T-helper 1 cell (primary cell): ENCODE measurements at places on chromosomes 11 and 22.

DNA sequence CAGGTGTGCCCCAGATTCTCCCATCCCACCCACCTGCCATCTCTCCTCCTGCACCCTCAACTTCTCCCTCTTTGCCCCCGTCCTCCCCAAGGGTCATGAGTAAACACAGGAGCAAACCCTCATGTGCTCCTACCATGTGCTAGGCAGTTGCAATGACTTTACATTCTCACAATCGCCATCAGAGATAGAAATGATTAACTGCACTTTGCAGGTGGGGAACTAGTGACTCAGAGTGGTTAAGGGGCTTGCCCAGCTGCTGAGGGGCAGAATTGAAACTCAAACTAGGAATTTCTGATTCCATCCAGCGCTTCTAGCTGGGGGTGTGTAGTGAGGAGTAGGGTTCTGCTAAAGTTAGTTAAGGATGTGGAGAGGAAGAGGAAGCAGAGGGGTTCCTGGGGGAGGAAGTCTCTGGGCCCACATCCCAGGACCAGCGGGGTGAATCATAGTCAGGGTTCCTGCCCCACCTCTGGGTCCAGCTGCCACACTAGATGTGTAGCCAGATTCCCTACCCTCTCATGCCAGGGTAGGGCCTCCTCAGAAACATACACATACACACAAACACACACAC is 16.0 kb upstream of the PRG2 start:
- DNase-seq = no peak

GRCh38 chr22:27192135-27192829 is 534.9 kb downstream of the MIAT start:
- DNase-seq = no peak

GRCh38 chr11:73249853-73250783 is 22.0 kb upstream of the P2RY6 start:
- peak; percentile 33 for DNase-seq

DNA sequence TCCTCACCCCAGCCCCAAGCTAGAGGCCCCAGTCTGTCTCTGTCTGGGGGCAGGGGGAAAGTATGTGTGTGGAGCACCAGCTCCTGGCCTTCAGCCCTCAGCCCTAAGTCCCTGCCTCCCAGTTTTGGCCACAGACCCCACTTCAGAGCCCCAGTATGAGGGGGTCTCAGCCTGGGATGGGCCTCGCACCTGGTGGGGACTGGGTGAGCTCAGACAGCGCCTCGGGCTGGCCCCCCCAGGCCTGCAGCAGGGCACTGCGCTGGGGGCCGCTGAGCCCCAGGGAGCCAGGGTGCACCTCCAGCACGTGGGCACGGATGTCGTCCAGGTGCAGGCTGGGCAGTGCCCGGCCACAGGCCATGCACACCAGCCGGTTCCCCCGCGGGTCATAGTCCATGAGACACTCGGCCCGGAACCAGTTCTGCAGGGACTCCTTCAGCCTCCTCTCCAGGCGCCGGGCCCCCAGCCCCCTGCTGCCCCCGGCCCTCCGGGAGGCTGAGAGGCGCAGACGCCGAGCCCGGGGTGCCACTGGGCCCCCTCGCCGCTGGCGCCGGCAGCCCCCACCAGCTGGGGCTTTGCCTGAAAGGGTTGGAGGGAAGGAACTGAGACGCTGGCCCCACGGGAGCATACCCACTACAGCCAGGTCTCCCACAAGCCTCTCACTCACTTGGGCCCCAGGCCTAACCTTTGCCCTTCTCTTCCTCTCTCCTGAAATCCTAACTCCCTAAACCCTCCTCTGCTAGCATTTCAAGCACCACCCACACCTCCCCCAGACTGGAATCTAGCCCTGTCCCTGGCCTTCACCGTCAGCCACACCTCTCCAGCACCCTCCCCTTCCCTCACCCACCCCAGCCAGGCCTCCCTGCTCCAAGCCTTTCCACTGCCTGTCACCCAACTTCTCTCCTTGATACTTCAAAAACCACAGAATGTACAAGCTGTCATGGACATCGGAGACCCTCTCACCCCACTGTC is 3.6 kb downstream of the ZFTA start:
- no peak for DNase-seq

GRCh38 chr11:86228269-86229038 is 16.1 kb upstream of the EED start:
- no peak for DNase-seq

GRCh38 chr22:23901600-23901999 is 7.4 kb downstream of the MIF start:
- no peak for DNase-seq

- DNase-seq = no peak
These were observed 9.7 kb downstream of the TUB start for GRCh38 chr11:8090756-8091155.

GRCh38 chr22:31846161-31847115 is 92.6 kb downstream of the DEPDC5 start:
- DNase-seq = no peak

- no peak for DNase-seq
These were observed 8.7 kb upstream of the MPPED2 start for GRCh38 chr11:30594646-30595411.

GRCh38 chr11:65918211-65919140 is at the start of gene C11orf68:
C11orf68 (minus strand) TSS chr11:65919062; CDS start chr11:65919031, 31 bp downstream.
- peak; percentile 46 for DNase-seq

GRCh38 chr22:50436841-50437341 is 37.9 kb downstream of the SBF1 start:
- no peak for DNase-seq

- no peak for DNase-seq
These were observed 34.7 kb upstream of the CSNK2A3 start for GRCh38 chr11:11387622-11388305.

GRCh38 chr22:29109822-29110221 is 37.0 kb downstream of the KREMEN1 start:
- no peak for DNase-seq

- no peak for DNase-seq
These were observed 46.6 kb downstream of the MTMR2 start for GRCh38 chr11:95877291-95877690.

DNA sequence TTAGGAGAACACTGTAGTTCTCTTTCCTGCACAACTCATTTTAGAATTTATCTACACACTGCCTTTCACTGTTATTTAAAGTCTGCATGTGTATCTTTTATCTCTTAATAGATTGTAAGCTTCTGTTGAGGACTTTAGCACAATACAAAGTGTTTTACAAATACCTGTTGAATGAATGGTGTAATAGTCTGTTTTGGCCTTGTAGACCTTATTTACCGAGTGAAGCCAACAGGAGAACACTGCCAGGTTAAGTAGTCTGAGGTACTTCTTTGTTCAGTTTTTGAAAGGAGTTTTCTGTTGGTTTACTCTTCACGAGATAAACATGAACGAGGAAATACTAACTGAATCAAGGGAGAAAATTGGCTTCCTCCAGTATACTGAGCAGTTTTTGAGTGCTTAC is 31.0 kb downstream of the SIK2 start:
- DNase-seq = no peak

GRCh38 chr11:122661182-122661945 is 5.8 kb downstream of the UBASH3B start:
- DNase-seq = no peak

DNA sequence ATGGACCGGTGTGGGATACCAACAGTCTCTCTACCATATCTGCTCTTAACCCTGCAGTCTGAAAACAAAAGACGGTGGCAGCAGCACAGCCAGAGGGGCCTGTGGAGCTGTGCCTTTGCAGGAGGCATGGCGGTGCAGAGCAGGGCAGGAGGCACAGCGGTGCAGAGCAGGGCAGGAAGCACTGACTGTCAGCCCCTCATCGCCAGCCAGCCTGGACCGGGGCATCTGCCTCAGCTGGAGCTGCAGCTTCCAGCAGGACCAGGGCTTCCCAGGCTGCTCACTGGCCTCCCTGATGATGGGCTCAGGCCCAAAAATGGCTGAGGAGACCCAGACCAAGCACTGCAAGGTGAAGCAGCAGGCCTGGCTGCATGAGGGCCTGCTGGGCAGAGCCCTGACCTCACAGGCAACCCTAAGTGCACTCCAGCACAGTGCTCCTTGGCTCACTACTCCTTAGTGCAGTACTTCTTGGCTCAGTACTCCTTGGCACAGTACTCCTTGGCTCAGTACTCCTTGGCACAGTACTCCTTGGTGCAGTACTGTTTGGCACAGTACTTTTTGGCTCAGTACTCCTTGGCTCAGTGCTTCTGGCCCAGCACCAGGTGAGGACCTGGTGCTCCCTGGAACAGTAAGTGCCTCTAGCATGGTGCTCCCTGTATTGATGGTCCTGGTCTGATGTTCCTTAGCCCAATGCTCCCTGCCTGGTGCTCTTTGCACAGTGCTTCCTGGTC is 78.0 kb downstream of the DHCR7 start:
- DNase-seq = no peak

DNA sequence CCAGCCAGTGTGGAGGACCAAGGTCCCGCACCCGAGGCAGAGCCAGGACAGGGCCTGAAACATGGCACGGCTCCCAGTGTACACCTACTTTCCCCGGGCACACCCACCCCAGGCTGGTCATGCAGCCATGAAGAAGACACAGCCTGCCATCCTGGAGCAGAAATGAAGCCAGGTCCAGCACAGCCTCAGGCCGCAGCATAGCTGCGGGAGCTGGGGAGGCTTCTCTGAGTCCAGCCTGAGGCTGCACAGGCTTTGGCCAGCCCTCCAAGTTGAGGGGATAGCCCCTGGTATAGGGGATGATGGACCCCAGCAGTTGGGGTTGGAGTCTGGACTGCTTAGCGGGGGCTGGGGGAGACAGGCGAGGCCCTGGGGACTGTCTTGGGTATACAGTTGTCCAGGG is 2.9 kb upstream of the HDAC10 start:
- DNase-seq = no peak

DNA sequence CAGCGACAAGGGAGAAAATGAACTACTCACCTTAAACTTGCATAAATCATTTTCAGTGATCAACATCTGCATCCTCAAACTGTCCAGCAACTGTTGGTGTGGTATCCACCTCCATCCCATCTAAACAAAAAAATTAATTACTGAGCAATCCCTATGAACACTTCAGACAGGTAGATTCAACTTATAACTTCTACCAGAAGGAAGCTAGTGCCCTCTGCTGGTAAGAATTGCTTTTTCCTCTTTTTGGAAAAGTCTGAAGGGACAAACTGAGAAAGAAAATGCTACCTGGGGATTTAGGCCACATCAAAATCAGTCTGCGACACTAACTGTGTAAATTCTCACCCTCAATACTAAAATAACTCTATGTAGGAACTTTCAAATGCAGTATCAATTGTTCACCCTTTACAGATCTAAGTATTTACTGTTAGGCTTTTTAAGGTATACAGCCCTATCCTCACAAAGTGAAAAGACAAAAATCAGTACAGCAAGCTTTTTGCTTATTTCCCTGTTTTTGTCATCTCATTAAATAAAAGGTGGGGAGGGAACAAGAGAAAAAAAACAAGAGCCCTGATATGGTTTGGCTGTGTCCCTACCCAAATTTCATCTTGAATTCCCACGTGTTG is 17.9 kb downstream of the CLNS1A start:
- DNase-seq = no peak

- no peak for DNase-seq
These were observed 892.3 kb upstream of the CHORDC1 start for GRCh38 chr11:91115116-91115515.

DNA sequence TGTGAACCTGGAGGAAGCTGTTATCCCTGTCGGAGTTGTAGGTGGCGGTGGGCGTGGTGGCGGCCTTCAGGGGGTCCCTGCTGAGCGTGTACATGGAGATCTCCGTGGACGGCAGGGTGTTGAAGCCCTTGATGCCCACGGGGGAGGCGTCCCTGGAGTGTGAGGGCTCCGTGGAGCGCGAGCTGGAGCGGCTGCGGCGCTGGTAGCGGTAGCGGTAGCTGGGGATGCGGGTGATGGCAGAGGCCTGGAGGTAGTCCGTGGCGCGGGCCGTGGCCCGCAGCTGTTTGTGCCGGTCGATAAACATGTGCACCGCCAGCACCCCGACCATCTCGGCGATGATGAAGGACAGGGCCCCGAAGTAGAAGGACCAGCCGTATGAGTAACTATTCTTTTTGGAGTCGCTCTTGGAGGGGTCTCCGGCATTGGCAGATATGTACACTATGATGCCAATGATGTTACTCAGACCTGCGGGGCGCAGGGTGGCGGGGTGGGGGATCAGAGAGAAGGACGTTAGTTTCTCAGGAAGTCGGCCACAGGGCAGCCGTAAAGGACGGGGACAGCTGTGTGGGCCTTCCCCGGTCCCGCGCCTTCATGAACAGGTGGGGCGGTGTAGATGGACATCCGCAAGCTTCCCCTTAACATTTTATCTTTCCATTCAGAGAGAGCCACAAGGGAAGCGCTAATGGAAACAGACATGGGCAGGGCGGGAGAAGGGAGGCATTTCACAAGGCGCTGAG is 35.6 kb upstream of the EIF3D start:
- DNase-seq = no peak

GRCh38 chr11:129109701-129110100 is 82.4 kb downstream of the ARHGAP32 start:
- no peak for DNase-seq

DNA sequence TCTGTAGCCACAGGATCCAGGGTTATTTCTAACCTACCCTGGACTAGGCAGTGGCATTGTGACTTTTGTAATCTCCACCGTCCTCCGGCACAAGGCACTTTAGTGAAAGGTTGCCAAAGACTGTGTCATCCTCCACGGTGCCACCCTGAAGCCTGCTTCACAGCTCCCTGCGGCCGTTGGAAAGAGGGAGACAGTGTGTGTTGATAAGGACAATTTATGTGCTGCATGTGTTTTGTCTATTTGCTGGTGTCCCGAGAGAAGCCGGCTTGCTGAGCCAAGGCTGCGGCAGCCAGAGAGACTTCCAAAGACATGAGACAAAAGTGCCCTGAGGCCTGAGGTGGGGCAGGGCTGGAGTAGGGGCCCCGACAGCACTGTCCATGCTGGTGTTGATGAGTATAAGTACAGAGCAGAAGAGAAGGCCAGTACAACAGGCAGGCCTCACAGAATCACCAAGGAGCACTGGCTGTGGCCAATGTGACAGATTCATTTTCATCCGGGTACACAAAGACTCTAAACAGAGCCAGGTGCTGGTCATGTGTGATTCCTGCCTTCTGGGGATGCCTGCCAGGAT is 40.9 kb downstream of the GALNT18 start:
- DNase-seq = no peak

DNA sequence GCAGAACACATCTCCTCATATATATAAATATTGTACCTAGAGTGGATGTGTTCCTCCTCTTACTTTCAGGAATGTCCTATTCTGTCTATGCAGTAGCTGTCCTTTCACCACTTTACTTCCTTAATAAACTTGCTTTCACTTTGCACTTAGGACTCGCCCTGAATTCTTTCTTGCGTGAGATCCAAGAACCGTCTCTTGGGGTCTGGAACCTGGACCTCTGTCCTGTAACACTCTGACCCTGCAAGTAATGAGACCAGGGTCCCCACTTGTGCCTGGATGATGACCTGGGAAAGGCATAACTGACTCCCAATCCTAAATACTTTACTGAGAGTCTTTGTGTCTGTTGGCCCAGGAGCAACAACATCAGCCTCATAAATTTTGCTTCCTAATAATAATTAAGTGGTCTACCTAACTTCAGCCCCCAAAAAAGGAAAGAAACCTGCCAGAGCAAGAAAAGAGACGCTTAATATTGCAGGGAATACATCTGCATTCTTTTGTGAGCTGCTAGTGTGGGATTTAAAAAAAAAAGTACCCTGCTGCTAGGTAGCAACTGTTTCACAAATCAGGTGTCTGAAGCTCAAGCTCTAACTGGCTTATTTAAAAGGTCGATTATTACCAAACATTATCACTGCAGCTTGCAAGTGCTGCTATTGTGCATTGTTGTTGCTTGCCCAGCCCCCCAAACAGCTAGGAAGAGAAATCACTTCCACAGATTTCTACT is 69.3 kb downstream of the FAM168A start:
- DNase-seq = no peak

GRCh38 chr22:49970528-49971231 is 10.1 kb downstream of the PIM3 start:
- DNase-seq = peak; percentile 88

- no peak for DNase-seq
These were observed 289.5 kb upstream of the C11orf87 start for GRCh38 chr11:109132539-109132938.
